ENCODE measurements at places on chromosomes 7 and 10. TPM values are rescaled to one million over a fixed set of nuclear protein-coding genes. Genes with fewer than 3 reads are reported as not detected.
A peak's percentile ranks its signal among the peaks of the same experiment; 100 is the strongest.

Gene SFRP4
- polyA plus RNA-seq, result 0.20 TPM

Gene FOXI2
- polyA plus RNA-seq, result 0.19 TPM

Gene PAPSS2
- 3.7 TPM for polyA plus RNA-seq

Gene ASB10
- 7.2 TPM for polyA plus RNA-seq

Gene TASOR2
- polyA plus RNA-seq, result 19.7 TPM

Gene ELN
- 65.8 TPM for polyA plus RNA-seq

Gene HGF
- 1.2 TPM for polyA plus RNA-seq

Gene MYL10
- not detected for polyA plus RNA-seq

Gene IRF5
- 2.8 TPM for polyA plus RNA-seq

Gene NPTX2
- polyA plus RNA-seq, result 6.7 TPM

Gene RNF32
- 0.29 TPM for polyA plus RNA-seq

Gene INHBA
- polyA plus RNA-seq, result 2.7 TPM

Gene MRPS24
- polyA plus RNA-seq, result 164 TPM

DNA sequence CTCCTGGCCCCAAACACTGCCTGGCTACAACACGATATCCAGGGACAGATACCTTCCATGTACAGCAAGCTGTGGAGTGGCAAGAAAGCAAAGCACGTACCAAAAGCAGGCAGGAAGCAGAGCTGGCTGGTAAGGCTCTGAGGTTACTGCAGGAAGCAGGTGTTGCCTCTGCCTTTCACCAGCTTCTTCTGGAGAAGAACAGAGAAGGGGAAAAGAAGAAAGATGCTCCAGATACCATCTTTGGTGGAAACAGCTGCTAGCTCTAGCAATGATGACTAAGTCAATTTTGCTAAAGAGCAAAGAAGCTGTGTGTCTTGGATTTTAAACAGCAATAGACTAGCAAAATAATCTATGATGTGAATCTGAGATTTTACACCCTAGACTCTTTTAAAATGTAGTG, 34.9 kb upstream of the PRSS1 start:
- no peak for DNase-seq

GRCh38 chr10:20714518-20714917, 182.6 kb downstream of the NEBL start:
- DNase-seq, result no peak

DNA sequence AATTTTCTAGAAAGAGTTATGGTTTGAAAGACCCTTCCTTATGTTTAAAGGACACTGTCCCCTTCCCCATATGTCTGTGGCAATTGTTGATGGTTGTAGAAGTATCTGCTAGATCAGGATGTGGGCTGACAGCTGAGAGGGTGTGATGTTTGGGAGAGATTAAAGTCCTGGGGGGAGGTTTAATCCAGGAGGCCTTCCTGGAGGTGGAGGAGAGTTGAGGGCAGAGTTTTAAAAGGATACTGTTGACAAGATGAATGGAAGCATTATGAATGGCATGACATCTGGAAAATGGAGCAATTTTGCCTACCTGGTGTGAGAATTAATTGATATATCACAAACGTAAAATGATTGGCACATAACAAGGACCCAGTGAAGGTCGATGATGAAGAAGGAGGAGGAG, 32.9 kb upstream of the SMC3 start:
- no peak for DNase-seq

- no peak for DNase-seq
Measured at GRCh38 chr7:38169847-38170246, 8.2 kb upstream of the STARD3NL start.

- no peak for DNase-seq
Measured at GRCh38 chr10:79361726-79362397, 14.6 kb downstream of the PPIF start.

GRCh38 chr7:126557271-126557670, 695.5 kb downstream of the GRM8 start:
- DNase-seq, result no peak

- peak; percentile 27 for DNase-seq
Measured at GRCh38 chr10:124035928-124036558, 57.4 kb downstream of the CHST15 start.

GRCh38 chr7:158372400-158373342, 215.0 kb downstream of the PTPRN2 start:
- DNase-seq, result no peak

DNA sequence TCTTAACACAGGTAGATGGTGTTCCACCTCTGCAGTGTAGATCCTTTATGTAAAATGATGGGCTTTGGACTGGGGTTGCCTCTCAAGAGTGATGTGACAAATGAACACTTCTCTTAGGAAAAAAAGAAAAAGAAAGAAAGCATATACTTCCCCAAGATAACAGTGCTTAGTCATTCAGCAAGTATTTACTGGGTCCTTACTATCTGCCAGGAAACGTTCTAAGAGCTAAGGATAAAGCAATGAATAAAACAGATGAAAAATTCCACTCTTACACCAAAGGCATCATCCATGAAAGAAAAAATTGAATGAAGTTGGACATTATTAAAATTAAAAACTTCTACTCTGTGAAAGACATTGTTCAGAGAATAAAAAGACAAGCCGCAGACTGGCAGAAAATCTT, 177.3 kb downstream of the C7orf25 start:
- no peak for DNase-seq

- DNase-seq, result no peak
Measured at GRCh38 chr10:132735341-132735775, 50.6 kb downstream of the NKX6-2 start.

DNA sequence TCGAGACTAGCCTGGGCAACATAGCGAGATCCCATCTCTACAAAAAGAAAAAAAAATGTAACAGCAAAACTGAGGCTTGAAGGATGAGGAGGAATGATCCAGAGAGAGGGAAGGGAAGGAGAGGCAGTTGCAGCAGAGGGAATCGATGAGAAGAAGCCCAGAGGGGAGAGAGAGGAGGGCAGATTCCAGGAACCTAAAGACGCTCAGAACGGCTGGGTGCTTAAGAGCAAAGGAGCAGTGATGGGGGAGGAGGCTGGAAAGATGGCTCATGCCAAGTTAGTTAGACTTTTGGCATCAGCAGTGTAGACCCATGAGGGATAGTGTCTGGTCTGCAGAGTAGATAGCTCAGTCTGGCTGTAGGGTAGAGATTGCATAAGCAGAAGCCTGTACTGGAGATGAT, 10.3 kb upstream of the MUC17 start:
- no peak for DNase-seq

DNA sequence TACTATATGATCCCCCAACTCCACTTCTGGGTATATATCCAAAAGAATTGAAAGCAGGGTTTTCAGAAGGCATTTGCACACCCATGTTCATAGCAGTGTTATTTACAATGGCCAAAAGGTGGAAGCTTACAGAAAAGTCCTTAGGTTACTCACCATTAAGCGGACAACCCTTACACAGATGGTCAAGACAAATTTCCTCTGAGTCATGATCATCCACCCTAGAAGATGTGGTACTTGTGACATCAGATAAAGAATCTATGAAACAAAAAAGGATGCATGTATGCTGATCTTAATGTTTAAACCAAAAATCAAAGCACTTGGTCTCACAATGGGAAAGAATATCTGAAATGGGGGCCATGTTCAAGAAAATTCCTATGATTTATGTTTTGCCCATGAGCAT, 31.1 kb downstream of the ZC3HAV1 start:
- DNase-seq, result no peak

All from heart right ventricle (tissue), 16 donors.